WTC11 (cell line): ENCODE measurements at places on chromosomes 3 and 15.

DNA sequence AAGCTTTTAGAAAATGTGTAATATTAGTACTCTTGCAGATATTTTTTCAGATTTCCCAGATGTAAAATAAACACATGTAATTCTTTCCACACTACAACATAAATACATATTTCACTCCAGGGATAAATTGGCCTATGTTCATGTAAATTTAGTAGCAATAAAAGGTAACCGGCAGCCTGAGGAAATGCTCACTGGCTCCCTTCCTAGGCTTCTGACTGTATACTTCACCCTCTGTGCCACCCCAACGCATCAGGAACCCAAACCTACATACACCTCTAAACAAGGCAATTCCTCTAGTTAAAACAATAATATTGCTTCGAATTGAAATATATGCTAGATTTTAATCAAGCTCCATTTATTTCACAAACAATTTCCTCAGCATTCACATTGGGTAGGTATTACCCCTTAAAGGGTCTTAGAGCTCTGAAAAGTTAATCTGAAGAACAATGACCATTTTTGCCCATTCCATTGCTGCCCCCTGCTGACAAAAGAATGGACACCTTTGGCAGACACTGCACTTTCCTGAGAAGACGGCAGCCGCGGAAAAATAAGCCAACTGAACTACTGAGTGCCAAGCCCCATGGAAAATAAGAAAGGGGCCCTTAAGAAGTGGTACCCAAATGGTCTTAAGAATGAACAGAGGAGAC, 212.5 kb downstream of the OSBPL10 start:
- DNase-seq, result peak; percentile 48

DNA sequence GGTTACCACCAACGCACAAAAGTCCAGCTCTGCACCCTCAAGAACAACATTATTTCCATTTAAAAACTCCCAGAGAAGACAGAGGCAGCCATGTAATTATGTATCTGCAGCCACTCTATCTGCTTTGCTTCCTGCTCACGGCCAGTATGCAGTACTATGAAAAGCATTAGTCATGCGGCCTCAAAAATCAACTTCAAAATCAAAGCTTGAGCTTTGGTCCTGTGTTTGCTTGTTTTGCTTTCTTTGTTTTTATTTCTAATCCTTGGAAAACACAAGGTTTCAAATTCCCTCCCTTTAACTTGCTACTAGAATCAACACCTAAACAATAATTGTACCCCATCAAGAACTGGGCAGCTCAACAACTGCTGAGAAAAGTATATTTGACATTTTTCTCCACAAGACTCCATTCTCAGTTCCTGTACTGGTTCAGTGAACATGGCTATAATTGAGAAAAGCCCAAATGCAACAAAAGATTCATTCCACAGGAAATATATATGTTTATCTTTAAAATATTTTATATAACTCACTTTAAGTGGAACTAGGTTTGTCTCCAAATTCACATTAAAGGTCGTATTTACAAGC, 37.6 kb downstream of the GBE1 start:
- no peak for DNase-seq

GRCh38 chr15:65370885-65371284, 6.9 kb downstream of the IGDCC3 start:
- DNase-seq, result no peak

DNA sequence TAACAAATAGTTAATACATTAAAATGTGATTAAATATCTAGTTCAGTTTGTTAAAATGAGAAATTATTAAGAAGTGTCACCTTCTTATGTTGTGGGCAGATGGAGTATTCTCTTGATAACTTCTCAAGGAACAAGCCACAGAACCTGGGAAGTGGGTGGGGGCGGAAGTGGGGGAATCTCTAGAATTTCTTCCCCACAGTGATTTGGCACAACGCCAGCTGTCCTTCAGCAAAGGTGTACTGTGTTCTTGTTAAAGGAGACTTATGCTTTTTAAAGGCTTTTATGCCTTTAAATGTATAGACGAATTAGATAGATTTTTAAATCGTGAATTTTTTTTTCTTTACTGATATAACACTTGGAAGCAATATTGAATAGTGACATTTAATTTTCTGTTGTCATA, 42.4 kb downstream of the SEC22A start:
- DNase-seq, result no peak

GRCh38 chr3:119148493-119149180, 2.7 kb downstream of the TEX55 start:
- no peak for DNase-seq

GRCh38 chr3:131883711-131884407, 151.0 kb downstream of the CPNE4 start:
- DNase-seq, result no peak

GRCh38 chr3:11077466-11077865, 76.8 kb upstream of the HRH1 start:
- no peak for DNase-seq

DNA sequence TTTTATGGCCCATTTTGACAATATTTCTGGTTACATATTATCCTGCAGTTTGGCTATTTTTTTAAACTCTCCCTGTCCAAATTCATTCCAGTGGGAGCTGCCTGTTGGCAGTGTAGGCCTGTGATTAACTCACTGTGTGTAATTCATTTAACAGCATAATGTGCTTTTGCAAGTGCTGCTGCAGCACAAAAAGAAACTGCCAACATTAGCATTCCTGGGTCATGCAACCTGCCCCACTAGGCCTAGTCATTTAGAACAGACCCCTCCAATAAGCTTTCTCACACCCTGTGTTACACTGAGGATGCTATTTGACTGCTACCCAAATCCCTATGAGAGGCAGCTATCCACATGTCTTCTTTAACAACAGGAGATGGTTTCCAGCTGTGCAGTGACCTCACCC, 251.2 kb upstream of the UBE2E2 start:
- DNase-seq, result no peak

DNA sequence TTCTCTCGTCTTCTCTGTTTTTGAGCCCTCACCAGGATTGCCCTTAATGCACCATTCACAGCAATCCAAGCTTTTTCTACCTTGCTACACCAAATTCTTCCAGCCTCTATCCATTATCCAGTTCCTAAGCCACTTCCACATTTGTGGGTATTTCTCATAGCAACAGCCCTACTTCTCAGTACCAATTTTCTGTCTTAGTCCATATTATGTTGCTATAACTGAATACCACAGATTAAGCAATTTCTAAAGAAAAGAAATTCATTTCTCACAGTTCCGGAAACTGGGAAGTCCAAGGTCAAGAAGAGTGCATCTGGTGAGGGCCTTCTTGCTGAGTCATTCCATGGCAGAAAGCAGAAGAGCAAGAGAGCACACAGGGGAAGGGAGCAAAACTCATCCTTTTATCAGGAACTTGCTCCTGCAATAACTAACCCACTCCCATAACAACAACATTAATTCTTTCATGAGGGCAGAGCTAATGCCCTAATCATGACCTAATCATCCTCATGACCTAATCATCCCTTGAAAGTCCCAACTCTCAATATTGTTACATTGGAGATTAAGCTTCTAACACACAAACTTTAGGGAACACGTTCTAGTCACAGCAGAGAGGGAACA, 9.7 kb upstream of the EIF1B start:
- DNase-seq, result no peak
